ENCODE measurements at places on chromosomes 3 and 15.

DNA sequence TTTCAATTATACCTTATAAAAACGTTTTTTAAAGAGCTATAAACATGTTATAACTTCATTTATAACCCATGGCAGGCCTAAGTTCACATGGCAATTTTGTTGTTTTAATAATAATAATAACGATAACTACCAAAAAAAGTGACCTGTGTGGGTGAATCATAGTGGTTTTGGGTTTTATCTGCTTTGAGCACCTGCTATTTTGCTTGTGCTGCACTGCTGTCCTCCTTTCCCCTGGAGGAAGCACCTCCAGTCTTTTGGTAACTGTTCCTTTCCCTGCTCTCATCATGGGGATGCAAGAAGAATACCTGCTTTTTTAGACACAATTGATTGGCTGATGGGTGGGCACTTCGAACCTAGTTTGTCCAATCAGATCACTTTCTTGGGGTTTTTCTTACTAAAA, 388.0 kb upstream of the TBL1XR1 start:
- DNase-seq, result no peak

DNA sequence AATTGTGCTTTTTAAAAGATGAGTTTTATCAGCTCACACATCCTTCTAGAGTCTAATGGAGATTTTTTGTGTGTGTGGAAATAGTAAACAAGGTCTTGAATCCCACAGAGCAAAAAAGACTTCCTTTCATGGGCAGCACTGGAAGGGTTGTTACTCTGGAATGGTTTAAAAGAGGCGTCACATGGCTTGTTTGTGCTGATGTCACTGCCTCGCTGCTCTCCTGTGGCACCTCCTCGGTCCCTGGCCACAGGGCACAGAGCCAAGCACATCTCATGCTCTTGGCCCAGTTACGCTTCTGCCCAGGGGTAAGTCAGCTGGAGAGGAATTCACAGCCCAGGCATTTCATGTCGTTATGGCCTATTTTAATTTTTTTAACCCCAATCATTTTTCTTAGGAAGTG, 53.2 kb downstream of the PGPEP1L start:
- DNase-seq, result no peak

DNA sequence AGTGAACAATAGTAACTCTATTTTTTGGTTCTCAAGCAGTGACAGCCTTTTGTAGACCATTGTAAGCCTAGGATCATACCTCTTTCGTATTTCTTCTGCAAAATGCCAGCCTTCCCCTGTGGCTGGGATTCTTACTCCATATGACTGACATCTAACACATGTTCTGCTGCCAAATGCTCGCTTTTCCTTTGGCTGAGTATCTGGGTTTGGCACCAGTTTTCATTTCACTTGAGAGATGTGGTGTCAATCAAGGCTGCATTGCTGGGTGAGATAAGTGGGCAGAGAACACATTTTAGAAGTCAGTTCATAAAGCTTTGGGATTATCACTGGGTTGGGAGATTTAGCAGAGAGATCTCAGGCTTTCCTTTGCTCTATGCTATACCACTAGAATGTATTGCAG, 514.7 kb upstream of the SGO1 start:
- DNase-seq, result no peak

DNA sequence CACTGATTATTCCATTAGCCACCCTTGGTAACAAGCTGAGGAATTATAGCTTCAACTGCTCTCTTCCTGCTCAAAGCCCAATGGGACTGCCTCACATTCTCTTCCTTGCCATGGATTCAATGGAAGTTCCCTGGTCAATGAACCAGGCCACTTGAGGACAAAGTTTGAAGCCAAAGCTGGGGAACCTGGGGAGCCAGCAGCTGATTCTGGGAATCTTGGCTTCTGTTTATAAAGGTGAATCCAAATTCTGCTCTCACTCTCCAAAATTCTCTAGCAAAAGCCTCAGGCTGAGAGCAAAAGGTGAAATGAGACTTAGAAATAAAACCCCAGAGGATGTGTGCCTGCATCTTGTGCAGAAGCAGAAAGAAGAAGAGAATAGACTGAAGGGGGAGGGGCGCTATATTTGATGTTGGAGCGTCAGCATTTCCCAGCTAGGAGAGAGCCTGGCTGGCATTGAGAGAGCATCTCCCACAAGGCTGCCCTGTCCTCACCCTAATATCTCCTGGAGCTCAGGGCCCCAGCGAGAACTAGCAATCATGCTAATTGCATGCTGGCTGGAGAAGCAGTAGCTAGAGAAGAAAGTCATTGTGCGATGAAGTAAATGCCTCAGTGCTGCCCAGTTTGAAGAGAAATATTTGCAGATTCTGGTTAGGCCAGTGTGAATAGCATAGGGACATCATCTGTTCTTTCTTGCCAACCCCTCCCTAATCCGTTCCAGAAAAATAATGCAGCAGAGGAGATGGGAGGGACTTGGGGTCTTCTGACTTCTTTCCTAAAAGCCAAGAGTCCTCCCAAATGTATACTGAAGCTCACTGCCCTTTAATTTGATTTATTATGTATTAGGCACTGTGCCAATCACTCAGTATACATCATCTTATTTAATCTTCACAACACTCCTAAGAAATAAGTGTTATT, 34.9 kb upstream of the GAP43 start:
- DNase-seq, result no peak

DNA sequence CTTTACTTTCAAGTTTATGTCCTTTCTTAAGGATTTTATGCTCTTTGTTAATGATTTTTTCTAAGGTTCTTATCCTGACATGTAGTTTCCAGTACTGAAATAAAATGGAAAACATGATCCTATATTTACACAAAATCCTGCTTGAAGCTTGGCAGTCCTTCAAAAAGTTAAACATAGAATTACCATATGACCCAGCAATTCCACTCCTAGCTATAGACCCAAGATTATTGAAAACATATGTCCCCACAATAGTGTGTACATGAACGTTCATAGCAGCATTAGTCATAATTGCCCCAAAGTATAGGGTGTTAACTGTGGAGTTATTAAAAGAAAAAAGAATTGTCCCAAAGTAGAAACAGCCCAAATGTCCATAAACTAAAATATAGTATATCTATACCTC, 33.2 kb downstream of the ITGB5 start:
- no peak for DNase-seq

DNA sequence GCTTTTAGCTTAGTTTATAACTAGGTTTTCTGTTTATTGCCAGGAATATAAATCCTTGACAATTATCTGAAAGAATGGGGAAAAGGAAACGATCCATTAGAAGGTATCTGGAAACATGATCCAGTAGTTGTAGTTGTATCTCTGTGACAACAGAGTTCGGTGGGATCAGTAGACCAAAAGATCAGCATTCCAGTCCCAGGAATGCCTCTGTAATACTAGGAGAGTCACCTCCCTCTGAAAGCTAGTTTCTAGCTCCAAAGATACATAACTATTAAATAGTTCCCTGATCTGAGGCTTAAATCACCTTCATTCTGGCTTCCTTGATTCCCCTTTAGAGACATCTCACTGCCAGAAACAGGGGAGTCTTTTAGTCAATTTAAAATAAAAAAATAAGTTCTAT, 34.1 kb downstream of the MB21D2 start:
- no peak for DNase-seq

DNA sequence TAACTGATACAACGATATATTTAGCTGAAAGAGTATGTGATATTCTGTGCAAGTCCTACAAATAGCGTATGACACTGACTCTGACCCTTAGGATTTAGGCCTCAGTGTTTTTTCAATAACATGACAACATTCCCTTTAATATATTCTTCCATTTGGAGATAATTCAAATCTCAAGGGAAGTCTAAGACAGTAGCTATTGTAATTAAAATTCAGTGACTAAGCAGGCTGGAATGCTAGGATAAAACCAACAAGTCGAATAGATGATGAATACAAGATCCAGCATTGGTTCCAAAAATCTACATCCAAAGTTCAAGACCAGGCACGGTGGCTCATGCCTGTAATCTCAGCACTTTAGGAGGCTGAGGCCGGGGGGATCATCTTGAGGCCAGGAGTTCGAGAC, 56.2 kb downstream of the QTRT2 start:
- no peak for DNase-seq

DNA sequence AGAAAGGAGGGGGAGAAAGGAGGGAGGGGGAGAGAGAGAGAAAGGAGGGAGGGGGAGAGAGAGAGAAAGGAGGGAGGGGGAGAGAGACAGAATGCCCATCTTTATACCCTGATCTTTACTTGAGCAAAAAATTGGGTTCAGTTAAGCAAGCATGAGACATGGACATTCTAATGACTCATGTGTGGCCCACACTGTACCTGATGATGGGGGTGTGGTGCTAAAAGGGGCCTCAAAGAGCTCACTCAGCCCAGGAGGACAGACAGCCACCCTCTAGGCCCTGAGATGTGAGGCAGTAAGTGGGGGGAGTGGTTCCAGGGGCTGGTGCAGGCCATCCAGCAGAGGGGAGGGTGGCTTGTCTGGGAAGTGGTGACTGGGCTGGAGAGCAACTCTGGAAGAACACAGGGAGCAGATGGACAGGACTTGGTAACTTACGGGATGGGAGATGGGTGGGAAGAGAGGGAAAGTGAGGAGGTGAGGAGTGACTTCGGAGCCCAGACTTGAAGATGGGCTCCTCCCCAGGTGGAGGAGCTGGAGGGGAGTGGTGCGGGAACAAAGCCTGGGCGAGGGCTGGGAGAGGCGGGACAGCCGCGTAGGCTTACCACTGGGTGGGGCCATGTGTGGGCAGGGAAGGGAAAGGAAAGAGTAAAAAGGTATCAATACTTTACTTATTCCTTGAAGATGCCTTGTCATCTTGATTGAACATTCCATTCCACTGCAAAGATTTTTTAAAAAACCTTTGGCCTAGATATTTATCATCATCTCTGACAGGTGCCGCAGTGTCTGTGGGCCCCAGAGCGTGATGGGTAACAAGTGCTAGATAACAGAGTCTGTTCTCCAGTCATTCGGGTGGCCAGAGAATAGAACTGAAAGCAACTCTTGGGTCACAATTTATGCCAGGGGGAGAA, 32.3 kb downstream of the TSPAN3 start:
- no peak for DNase-seq

DNA sequence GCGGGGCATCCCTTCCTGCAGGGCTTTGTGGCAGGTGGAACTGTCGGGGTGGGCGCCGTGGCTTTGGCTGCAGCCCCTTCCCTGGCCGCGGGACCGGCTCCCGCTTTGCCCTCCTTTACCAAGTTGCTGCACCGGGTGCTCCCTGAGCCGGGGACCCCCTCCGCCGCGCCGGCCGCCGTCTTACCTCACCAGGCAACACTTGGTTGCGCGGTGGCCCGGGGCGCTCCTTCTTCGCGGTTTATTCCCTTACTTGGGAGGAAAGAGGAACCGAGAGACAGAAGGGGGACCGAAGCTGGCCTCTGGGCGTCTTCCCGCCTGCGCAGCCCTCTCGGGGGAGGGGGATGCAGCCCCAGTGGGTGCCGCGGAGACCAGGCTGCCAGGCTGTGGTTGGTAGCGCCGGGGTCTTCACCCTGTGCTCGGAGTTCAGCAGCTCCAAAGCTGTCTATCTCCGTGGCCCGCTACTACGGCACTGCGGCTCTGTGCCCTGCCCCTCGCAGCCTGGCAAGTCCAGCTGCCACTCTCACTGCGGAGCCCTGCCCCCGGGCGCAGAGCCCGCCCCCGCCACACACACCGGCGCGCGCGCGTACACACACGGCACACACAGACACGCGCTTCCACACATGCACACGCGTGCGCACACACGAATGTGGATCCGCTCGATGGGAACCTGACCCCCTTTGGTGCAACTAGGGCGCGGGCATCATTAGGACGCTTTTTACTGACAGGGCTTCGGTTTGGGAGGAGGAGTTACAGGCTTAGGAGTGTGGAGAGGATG, at the start of gene DGKG:
DGKG (minus strand) TSS at position 473 of the 775 bp plus-strand sequence. CDS start 41,775 bp downstream, outside the sequence.
- DNase-seq, result peak; percentile 76

DNA sequence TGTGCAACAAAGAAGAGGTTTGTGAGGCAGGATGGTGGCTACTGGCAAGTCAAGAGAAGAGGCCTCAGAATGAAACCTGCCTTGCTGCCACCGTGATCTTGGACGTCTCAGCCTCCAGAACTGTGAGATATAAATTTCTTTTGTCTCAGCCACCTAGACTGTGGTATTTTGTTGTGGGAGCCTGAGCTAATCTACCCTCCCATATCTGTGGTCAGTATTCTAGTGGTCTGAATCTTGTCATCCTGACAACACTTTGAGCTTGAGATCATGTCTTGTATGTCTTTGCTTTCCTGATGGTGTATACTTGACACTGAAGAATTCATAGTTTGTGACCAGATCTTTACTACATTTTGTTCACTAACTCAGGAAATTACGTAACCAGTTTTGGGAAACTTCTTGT, 240.6 kb upstream of the GOLIM4 start:
- DNase-seq, result no peak

DNA sequence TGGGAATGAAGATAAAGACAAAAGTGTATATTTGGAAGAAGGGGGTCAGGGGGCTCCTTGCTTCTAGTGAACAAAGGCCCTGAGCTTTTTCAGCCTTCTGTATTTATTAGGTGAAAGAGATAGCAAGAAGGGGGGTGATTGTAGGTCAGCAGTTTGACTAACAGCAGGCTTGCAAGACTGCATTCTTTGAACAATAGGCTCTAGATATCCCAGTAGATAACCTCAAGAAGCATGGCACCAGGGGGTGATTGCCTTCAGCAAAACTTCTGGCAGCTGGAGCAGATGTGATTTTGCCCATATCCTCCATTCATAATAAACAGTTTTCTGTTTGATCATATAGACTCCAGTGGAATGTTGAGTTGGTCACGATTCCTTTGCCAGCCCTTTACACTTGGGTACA, 31.7 kb upstream of the GOLIM4 start:
- DNase-seq, result no peak

GRCh38 chr3:101433652-101434051, 79.4 kb downstream of the SENP7 start:
- DNase-seq, result no peak

GRCh38 chr3:181565416-181565815, 146.3 kb upstream of the SOX2 start:
- no peak for DNase-seq

DNA sequence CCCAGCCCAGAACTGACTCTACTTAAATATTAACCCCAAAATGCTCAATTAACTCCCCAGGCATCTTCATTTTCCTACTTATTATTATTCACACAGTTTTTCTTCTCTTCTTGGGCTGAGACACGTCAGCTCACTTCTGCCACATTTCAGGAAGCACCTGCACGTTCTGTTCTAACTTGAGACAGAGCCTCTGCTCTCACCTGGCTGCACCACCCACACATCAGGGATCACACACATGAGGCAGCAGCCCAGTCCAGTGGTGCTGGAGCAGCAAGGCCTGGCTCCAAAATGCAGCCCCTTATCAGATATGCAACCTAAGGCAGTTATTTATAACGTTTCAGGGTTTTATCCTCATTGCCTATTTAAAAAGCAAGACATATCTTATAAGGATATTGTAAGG, 127.5 kb downstream of the OSBPL10 start:
- peak; percentile 61 for DNase-seq

DNA sequence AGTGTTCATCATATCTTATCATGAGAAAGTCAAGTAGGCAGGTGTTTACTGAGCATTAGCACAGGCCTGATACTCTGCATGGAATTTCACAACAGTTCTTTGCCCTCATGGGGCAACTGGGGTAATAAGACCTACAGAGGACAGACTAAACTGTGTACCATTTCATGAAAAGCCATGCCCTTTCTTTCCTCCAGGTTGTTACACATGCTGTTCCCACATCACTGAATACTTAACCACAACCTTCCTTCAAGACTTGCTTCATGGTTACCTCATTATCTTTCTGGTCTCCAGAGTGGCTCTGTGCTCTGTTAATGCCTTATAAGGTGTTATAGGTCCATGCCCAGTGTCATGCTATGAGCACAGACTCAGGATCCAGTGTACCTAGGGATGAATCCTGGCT, 28.2 kb upstream of the RSL24D1 start:
- DNase-seq, result peak; percentile 26

GRCh38 chr15:39403640-39404117, 177.2 kb upstream of the THBS1 start:
- no peak for DNase-seq

All from B cell (primary cell).